Mesangial cell (primary cell): ENCODE measurements at places on chromosomes 16 and 17. TPM values are rescaled to one million over a fixed set of nuclear protein-coding genes. Genes with fewer than 3 reads are reported as not detected.

MAPT gene
- 0.49 and 1.1 TPM in 2 replicates for total RNA-seq

TSPOAP1 gene
- total RNA-seq, result 1.6 and 15.8 TPM in 2 replicates

TBC1D3H gene
- not detected in 2 replicates for total RNA-seq

NPIPA8 gene
- not detected in 2 replicates for total RNA-seq

CD7 gene
- not detected in 2 replicates for total RNA-seq

MSL1 gene
- total RNA-seq, result 32.4 and 34.4 TPM in 2 replicates

MT1M gene
- 5.6 and 8.5 TPM in 2 replicates for total RNA-seq

KRT39 gene
- not detected in 2 replicates for total RNA-seq

DDX52 gene
- total RNA-seq, result 15.3 and 18.9 TPM in 2 replicates
